ENCODE measurements at places on chromosomes 1 and 21. TPM values are rescaled to one million over a fixed set of nuclear protein-coding genes. Genes with fewer than 3 reads are reported as not detected.

Gene OR2AK2
- not detected for total RNA-seq

Gene PGLYRP4
- total RNA-seq: not detected

Gene TRNAU1AP
- 11.7 TPM for total RNA-seq

Gene BMP8B
- 0.27 TPM for total RNA-seq

DNA sequence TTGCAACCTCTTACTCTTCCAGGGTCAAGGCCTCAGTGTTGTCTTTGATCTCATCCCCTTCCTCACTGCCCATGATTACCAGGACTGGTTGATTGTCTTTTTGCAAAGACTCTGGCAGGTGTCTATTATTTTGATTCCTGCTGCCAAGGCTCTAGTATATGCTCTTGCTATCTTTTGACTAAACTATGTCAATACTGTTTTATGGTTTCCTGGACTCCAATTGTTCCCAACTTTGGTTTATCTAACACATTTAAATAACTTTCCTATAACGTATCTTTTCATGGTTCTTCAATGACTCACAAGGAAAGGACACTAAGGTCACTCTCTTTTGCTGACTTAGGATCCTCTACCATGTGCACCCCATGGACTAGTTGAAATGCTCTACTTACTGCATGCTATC lies 141.5 kb downstream of the PTPRC start:
- DNase-seq: no peak

- no peak for DNase-seq
Measured at GRCh38 chr1:45340816-45341466, 701 bp upstream of the MUTYH start.

DNA sequence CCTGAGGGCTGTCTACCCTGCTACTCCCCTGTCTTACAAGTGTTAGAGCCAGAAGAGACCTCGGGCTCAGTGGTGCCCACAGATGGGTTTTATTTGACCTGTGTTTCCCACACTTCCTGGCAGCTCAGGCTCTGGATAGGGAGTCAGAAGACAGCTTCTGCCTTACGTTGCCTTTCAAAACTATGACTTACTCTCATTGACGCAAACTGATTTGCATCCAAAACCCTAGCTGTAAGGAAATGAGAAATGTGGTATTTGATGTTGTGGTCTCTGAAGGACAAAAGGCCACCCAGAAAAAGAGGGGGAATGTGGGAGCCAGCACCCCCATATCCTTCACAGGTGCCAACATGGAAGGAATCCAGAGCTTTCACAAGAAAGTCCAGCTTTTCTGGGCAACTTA lies 180.2 kb downstream of the ATG4C start:
- no peak for DNase-seq

- no peak for DNase-seq
Measured at GRCh38 chr1:87869567-87869966, 540.9 kb downstream of the LMO4 start.

DNA sequence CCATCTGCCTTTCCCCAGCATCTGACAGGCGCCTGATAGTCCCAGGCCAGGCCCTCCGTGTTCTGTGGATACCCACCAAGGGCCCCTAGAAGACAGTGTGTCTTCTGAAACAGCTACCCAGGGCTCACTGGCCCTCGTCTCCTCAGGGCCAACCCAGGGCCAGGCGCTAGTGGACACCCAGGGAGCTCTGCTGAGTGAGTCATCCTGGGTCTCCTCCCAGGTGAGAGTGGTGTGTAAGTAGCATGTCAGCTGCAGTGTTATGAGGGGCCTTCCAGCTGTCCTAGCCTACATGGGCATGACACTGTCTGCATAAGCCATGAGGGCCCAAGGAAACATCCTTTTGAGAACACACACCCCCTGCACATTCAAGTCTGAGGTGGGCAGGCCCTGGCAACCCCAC lies 36.7 kb downstream of the CHD5 start:
- DNase-seq: no peak

GRCh38 chr1:94716965-94717364 lies 103.2 kb upstream of the SLC44A3 start:
- no peak for DNase-seq

Measured in Right ventricle myocardium superior (tissue), 1 donor.